ENCODE measurements at places on chromosomes 16 and 17. TPM values are rescaled to one million over a fixed set of nuclear protein-coding genes. Genes with fewer than 3 reads are reported as not detected.

The TBC1D28 gene
- total RNA-seq, result not detected

The ADAM11 gene
- total RNA-seq, result 19.0 TPM

The CRYBA1 gene
- not detected for total RNA-seq

The PMP22 gene
- 12.0 TPM for total RNA-seq

The ABHD15 gene
- 0.78 TPM for total RNA-seq

DNA sequence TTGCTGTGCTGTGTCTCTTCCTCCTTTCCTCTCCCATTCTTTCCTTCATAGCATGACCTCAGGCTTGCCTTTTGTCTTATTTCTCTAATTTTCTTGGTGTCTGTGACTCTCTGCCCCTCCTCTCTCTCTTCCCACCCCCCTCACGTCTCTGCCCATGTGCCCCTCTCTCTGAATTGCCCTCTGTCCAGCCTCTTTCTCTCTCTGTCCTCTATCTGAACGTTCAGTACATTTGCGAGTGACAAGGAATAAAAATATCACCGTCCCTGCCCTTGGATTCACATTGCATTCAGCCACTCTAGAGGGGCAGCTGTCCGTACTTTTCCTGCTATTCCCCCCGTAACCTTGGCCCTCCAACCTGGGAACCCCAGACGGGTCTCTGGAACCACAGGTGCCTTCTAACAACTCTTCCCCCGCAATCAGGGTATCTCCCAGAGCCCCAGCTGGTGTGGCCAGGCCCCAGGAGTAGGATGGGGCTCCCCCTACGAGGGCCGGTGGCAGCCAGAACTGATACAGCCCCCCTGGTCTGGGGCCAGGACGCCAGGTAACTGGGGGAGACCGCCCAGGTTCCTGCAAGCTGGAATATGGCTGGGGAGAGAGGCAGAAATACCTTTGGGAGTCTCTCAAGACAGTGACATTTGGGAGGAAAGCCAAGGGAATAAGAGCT, 1.8 kb downstream of the KIF1C start:
- no peak for DNase-seq

The MNT gene
- total RNA-seq, result 7.6 TPM

The MLYCD gene
- 3.6 TPM for total RNA-seq

DNA sequence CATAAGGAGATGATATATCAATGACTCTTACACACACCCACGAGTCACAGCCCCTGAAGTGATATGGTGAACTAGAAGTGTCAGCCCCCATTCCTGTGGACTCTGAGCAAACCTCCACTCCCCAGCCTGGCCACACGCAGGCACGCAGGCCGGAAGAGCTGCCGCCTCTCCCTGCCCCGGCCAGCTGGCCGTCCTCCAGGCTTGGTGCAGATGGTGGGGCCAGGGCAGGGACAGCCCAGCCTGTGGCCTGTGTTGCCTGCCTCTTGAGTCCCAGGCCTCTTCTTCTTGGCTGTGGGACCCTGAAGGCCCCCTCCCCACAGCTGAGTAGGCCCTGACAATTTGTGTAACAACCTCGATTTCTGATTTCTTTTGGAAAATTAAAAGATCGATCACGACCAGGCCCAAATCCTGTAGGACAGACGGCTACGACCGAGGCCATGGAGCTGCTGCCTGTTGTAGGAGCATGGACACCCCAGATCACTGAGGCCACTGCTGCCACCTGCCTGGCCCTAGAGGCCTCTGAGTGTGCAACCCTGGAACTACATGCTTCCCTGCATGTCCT, 10.0 kb upstream of the MPRIP start:
- DNase-seq, result peak; percentile 37

GRCh38 chr17:65472666-65473309, 88.7 kb downstream of the AXIN2 start:
- peak; percentile 2 for DNase-seq

The TBC1D3G gene
- total RNA-seq, result not detected

DNA sequence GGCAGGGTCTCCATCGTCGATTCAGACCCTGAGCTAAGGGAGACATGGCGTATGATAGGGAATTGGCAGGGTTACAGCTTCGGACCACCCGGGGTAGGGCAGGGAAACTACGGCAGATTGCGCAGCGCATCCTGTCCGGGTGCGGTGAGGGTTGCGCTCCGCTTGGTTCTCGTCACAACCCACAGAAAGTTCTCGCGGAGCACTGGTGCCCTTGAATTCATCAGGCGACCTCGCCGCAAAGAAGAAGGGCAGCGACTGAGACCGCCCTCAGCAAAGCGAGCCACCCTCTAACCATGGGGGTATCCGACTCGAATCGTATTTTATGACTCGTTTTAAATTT, 1.2 kb downstream of the HS3ST3B1 start:
- no peak for DNase-seq

- DNase-seq, result no peak
These were observed 133.6 kb upstream of the CRHR1 start for GRCh38 chr17:45650561-45650960.

- no peak for DNase-seq
These were observed 4.1 kb upstream of the KCTD11 start for GRCh38 chr17:7347630-7348477.

GRCh38 chr17:72267601-72268000, 146.8 kb downstream of the SOX9 start:
- no peak for DNase-seq

The ABI3 gene
- total RNA-seq, result 0.62 TPM

DNA sequence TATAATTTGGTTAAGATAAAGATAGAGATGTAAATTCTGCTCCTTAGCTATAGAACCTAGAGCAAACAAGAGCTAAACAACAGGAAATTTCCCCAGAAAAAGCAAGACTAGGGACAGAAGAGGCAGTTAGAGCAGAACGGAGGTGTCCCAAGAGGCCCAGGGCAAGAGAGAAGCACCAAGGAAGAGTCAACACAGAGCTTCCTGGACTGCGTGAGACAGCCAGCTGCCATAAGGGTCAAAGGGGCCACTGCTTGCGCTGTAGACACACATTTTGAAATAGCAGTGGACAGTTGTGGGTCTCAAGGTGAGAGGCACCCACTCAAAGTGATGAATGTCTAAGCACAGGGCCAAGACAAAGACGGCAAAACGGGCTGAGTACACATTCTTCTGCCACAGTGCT, 156.6 kb downstream of the PARN start:
- no peak for DNase-seq

GRCh38 chr17:62652251-62653001, 25.0 kb downstream of the MRC2 start:
- no peak for DNase-seq

Measured in occipital lobe (tissue), 3 donors.